ENCODE measurements at places on chromosomes 6 and 20. TPM values are rescaled to one million over a fixed set of nuclear protein-coding genes. Genes with fewer than 3 reads are reported as not detected.

DNA sequence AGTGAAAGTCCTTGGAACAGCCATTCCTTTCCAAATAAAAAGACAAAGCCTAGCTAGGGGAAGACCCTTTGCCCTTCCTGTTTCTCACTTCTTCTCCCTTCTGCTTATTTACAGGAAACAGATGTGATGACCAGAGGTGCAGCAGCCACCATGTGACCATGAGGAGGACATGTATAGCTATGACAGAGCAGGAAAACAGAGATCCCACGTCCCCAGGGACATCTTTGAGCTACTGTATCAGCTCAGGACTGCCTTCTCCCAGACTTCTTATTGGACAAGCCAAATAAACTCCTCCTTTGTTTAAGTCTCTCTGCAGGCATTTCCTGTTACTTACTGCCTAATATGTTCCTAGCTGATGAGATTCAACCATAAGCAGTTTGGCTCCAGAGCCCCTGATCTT, 133.1 kb upstream of the MLN start:
- no peaks in the 10 kb centered on the region for H3K36me3 ChIP-seq
- no peak for DNase-seq
- H3K27me3 ChIP-seq: no peaks in the 10 kb centered on the region
- H3K4me1 ChIP-seq: no peaks in the 10 kb centered on the region
- no peak overlapping the region for H3K27ac ChIP-seq
- no peak overlapping the region for H3K4me3 ChIP-seq

- no peaks in the 10 kb centered on the region for H3K27me3 ChIP-seq
- H3K36me3 ChIP-seq: no peaks in the 10 kb centered on the region
- H3K27ac ChIP-seq: no peak overlapping the region
- no peak for DNase-seq
Observed at GRCh38 chr6:151276112-151276740, 36.5 kb downstream of the AKAP12 start.

- H3K36me3 ChIP-seq: no peaks in the 10 kb centered on the region
- no peaks in the 10 kb centered on the region for H3K4me1 ChIP-seq
- DNase-seq: no peak
- H3K4me3 ChIP-seq: no peak overlapping the region
- no peak overlapping the region for H3K27ac ChIP-seq
Observed at GRCh38 chr6:40754461-40755045, 167.4 kb upstream of the LRFN2 start.

The NQO2 gene
- polyA plus RNA-seq: 177 TPM

The MCCD1 gene
- polyA plus RNA-seq: not detected

GRCh38 chr6:169851641-169852503, 100.5 kb downstream of the ERMARD start:
- no peak overlapping the region for H3K27ac ChIP-seq
- peak; percentile 54 for DNase-seq
- no peaks in the 10 kb centered on the region for H3K4me1 ChIP-seq
- no peak overlapping the region for H3K4me3 ChIP-seq
- no peaks in the 10 kb centered on the region for H3K27me3 ChIP-seq
- no peaks in the 10 kb centered on the region for H3K36me3 ChIP-seq

DNA sequence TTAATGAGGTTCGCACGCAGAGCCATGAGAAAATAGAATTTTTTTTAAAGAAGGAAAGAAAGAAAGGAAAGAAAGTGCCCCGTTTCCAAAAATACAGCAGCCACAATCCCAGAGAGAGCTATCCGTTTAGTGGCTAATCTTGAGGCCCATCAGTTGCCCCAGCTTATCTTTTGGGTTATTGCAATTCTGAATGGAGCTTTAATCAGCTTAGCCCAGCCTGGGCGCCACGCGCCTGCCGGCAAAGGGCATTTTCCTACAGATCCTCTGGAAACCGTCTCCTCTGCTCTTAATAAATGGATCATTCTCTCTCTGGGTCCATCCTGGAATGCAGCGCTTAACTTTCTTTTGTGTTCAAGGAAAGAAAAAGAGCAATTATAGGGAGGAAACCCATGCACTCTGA, 413.3 kb downstream of the MAFB start:
- no peak overlapping the region for H3K27ac ChIP-seq
- H3K4me1 ChIP-seq: no peaks in the 10 kb centered on the region
- no peak for DNase-seq
- no peaks in the 10 kb centered on the region for H3K36me3 ChIP-seq
- no peaks in the 10 kb centered on the region for H3K27me3 ChIP-seq

The TAP2 gene
- polyA plus RNA-seq: 20.5 TPM

- H3K36me3 ChIP-seq: no peaks in the 10 kb centered on the region
- peaks cover 40% of the 10 kb centered on the region for H3K4me1 ChIP-seq
- no peak for DNase-seq
- H3K27ac ChIP-seq: peak overlapping the region; percentile 26
- H3K27me3 ChIP-seq: no peaks in the 10 kb centered on the region
Observed at GRCh38 chr6:136757150-136757549, 35.1 kb downstream of the MAP3K5 start.

The RREB1 gene
- 20.6 TPM for polyA plus RNA-seq

All from adrenal gland (tissue), 19 donors.